Caki2 (cell line): ENCODE measurements at places on chromosomes 4 and X.
A peak's percentile ranks its signal among the peaks of the same experiment; 100 is the strongest.

DNA sequence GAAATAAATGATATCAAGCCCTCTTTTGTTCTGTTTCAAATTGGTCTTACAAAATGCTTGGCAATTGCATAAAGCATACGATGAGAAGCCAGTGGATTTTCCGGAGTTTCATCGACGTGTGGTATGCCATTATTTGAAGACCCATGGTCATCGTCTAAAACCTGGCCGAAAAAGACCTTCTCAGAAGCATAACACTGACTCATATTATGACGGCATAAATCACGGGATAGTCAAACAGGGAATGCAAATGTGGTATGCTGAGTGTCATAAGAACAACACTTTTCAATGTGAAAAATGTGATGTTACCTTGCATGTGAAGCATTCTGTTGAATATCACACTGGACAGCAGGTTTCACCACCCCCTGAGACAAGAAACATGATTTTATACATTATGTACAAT lies 695.2 kb downstream of the GRXCR1 start:
- DNase-seq = no peak

GRCh38 chr4:89306486-89307177 lies 968 bp downstream of the GPRIN3 start:
- no peak for DNase-seq

DNA sequence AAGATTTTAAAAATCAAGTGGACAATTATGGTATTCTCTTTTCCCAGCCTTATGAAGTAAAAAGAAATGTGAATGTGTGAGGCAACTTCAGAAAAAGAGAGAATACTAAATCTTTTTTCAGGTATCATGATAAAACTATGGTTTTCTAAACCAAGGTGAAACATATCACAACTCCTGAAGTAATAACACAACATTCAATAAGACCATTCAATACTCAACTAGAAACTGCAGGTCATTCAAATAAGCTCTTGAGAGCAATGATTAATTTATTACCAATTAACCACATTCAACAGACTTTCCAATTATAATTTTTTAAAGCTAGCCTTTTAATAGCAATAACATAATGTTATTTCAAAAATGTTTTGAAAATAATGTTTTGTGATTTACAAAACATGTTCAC lies 35.8 kb downstream of the SLC10A7 start:
- DNase-seq = no peak

DNA sequence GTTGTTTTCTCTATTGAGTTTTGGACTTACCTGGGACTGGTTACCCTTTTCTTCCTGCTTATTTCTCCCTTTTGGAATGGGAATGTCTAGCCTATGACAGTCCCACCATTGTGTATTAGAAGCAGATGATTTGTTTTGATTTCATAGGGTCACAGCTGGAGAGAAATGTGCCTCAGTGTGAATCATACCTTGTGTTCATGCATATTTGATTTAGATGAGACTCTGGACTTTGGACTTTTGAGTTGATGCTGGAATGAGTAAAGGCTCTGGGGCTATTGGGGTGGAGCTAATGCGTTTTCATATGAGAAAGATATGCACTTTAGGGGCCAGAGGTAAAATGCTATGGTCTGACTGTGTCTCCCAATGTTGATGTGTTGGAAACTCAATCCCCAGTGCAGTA lies 30.5 kb upstream of the TEX13C start:
- DNase-seq = peak; percentile 69

GRCh38 chrX:118499295-118499694 lies 3.7 kb downstream of the DOCK11 start:
- DNase-seq = no peak

DNA sequence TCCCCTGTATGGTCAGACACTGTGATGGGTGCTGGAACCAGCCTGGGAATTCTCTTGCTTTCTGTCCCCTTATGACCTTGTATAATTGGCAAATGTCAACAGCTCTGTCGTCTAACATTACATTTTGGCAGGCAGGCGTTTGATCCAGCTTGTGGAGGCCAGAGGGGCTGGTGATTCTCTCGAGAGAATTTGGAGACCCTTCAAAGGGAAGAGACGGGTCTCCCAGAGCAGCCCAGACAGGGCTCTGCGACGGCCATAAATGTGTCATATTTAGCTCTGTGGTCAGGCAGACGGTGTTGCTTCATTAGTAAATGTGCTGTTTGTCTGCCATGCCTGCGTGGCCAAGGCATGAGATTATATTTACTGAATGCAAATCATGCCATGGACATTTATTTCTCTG lies 68.7 kb downstream of the SORCS2 start:
- no peak for DNase-seq

GRCh38 chrX:106726485-106727437 lies at the start of gene RNF128:
TSS of gene RNF128 (plus strand) at chrX:106726701. CDS start at chrX:106726914, 213 bp downstream.
- peak; percentile 60 for DNase-seq

DNA sequence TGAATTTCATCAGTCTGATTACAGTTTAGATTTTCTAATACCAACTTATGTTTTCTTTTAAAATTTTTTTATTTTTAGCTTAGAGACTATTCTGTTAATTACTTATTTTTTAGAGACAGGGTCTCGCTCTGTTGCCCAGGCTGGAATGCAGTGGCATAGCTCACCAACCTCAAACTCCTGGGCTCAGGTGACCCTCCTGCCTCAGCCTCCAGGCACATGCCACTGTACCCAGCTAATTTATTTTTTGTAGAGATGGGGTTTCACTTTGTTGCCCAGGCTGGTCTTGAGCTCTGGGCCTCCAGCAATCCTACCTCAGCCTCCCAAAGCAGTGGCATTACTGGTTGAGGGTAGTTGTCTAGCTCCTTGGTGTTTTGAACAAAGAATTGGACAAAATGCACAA lies 102.0 kb downstream of the KLHL8 start:
- peak; percentile 80 for DNase-seq

- no peak for DNase-seq
Measured at GRCh38 chrX:45524296-45524695, 323.6 kb upstream of the DIPK2B start.

GRCh38 chr4:16262188-16262587 lies 35.9 kb upstream of the TAPT1 start:
- no peak for DNase-seq

DNA sequence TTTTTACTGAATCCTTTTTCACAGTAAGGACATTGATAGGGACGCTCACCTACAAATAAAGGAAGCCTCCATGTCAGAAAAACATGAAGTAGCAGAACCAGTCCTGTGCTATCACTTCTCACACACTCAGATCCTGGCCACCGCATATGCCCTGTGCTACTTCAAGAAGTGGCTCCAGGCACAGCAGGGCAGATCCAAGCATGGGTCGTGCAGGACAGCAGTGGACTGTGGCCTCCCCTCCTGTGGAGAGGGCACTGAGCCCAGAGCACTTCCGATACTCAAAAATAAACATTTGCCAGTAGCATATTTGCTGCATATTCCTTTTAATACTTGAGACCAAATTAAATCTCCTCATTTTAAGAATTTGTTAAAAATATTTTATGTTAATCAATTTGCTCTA lies 167.9 kb downstream of the PRDM5 start:
- DNase-seq = no peak

GRCh38 chrX:114390251-114390796 lies 193.6 kb upstream of the HTR2C start:
- no peak for DNase-seq

DNA sequence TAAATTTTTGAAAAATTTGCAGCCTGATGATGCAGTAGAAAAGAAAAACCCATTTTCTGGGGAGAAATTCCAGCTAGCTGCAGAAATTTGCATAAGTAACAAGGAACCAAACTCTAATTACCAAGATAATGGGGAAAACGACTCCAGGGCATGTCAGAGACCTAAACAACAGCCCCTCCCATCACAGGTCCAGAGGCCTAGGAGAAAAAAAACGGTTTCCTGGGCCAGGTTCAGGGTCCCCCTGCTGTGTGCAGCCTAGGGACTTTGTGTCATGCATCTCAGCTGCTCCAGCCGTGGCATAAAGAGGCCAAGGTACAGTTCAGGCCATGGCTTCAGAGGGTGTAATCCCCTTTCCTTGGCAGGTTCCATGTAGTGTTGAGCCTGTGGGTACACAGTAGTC lies 733.7 kb upstream of the CT83 start:
- DNase-seq = no peak

GRCh38 chr4:176288020-176288419 lies 19.0 kb upstream of the ASB5 start:
- DNase-seq = no peak

- DNase-seq = no peak
Measured at GRCh38 chrX:101388604-101389003, 2.2 kb upstream of the RPL36A start.

DNA sequence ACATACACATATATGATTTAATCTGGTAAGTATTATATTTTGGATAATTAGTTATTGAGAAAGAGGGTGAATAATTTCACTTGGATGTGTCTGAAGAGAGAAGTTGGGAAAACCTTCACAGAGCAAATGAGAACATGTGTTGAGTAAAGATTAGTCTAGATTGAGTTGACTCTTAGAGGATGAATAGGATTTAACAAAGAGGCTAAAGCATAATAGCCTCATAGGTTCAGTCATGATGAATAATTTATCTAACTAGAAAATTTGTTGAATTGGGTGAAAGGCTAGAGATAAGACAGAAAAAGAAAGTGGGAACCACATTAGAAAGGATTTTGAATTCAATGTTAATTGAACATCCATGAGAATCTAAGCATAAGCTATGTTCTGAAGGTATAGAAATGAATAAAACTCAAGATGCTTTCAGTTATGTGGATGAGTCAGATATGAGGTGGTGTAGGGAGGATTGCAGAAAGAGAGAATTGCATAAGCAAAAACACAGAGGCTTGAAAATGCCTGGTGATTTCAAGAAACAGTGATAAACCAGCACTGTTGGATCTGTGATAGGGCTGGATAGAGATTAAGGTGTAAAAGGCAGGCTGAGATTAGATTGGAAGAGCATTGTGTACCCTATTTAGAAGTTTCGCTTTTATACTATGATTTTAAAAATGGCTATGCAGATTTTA lies 207.6 kb upstream of the NR3C2 start:
- no peak for DNase-seq

- no peak for DNase-seq
Measured at GRCh38 chr4:122412547-122412946, 33.7 kb downstream of the ADAD1 start.

GRCh38 chr4:55458164-55458563 lies 62.4 kb downstream of the TMEM165 start:
- DNase-seq = no peak

- DNase-seq = no peak
Measured at GRCh38 chr4:112377594-112378242, 80.5 kb downstream of the ALPK1 start.

DNA sequence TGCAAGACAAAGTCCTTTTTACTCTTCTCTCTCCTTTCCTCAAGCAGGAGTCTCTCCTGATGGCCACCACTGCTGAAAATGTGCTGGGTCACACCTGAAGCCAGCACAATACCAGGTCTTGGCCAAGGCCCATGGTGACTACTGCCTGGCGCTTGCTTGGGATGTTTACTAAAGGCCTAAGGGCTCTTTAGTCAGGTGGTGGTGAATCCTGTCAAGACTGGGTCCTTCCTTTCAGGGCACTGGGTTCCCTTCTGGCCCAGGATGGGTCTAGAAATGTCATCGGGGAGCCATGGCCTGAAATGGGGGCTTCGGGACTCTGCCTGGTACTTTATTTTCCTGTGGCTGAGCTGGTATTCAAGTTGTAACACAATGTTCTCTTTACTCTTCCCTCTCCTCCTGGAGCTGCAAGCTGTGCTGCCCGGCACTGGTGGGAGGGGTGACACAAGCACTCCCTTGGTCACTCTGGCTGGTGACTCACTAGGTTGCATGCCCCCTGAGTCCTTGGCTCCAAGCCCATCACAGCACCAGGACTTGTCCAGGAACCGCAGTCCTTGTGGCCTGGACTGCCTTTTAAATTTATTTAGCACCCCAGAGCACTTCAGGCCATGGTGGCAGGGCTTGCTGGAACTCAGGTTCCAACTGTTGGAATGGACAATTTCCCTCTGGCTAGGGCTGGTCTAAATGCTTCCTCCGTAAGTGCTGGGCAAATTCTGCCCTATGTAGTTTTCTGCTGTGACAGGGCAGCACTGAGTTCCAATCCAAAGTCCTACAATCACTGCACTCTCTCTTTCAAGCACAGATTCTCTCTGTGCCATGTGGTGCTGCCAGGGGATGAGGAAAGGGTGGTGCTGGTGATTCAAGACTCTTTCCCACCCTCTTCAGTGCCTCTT lies 11.3 kb downstream of the ARL13A start:
- DNase-seq = peak; percentile 71

DNA sequence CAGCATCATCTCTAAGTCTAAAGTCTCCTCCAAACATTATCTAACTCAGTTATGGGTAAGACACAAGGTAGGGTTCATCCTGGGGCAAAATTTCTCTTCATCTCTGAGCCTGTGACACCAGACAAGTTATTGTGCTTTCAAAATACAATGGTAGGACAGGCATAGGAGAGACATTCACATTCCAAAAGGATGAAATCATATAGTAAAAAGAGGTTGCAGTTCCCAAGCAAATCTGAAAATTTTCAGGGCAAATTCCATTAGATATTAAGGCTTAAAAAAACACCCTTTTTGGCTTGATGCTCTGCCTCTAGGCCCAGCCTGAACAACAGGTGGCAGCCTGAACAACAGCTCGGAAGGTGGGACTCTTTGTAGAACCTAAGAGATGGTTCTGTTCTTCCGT lies 448.3 kb upstream of the SLIT2 start:
- peak; percentile 37 for DNase-seq

DNA sequence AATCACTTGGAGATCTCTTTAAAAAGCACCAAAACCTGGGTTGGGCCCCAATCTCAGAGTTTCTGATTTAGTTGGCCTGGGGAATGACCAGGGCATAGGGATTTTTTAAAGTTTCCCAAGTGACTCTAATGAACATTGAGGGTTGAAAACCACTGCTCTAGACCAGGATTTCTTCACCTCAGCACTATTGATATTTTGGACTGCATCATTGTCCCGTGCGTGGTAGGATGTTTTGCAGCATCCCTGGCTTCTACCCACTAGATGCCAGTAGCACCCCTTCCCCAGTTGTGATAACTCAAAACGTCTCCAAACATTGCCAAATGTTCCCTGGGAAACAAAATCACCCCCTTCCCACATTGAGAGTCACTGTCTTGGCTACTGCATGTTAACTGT lies 61.8 kb downstream of the ATXN3L start:
- no peak for DNase-seq

DNA sequence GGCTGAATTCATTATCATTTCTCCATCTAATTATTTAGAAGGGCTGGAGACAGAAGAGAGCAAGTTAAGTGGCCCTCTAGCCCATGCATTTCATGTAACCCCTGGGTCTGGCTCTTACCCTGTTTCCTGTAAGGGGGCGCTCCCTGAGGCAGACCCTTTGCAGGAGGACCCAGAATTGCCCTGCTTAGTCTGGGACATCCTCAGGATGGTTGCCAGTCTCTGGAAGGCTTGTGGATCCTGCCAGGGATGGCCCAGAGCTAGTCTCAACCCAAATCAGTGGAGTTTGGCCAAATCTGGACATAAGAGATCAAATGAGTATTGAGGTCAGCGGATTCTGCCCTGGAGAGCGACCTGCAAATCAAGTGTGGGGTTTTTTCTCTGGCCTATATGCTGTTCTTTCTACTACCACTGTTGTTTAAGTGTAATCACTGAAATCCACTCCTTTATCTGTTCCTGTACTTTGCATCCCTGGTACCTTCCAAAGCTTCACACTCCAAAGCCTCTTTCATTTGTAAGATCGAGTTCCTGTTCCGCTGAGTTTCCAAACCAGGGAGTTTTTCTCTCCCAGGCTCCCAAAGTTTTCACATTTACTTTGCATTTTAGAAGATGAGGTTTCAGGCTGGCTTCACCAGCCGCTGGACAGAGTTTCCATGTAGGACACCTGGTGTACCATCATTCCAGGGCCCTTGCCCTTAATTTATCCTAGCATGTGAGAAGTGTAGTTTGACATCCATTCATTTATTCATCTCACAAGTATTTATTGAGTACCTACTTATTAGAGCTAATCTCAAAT lies 6.3 kb downstream of the KLF3 start:
- DNase-seq = no peak
